Hair follicle dermal papilla cell (primary cell): ENCODE measurements at places on chromosomes 7 and 10. TPM values are rescaled to one million over a fixed set of nuclear protein-coding genes. Genes with fewer than 3 reads are reported as not detected.

Gene NUP205
- 33.9 and 42.2 TPM in 2 replicates for total RNA-seq

Gene ITPRID1
- not detected in 2 replicates for total RNA-seq

Gene CTTNBP2
- total RNA-seq = 0.32 and 0.49 TPM in 2 replicates

Gene SLC26A4
- 0.16 and 0.24 TPM in 2 replicates for total RNA-seq

Gene MACC1
- total RNA-seq = 0.16 and 0.24 TPM in 2 replicates

Gene VWA2
- 0.16 TPM in 1 of 2 replicates, not detected in the other for total RNA-seq

Gene HABP2
- total RNA-seq = under 0.01 TPM in 1 of 2 replicates, not detected in the other

Gene GALNT17
- 0.49 and 0.97 TPM in 2 replicates for total RNA-seq

Gene NUTM2E
- total RNA-seq = not detected in 2 replicates

Gene A1CF
- not detected in 2 replicates for total RNA-seq

Gene POLR2J3
- 36.5 and 75.0 TPM in 2 replicates for total RNA-seq

Gene FAM221A
- 0.73 and 1.3 TPM in 2 replicates for total RNA-seq

Gene CHN2
- total RNA-seq = 0.36 TPM in 1 of 2 replicates, not detected in the other

Gene ZFAND4
- 12.8 and 15.3 TPM in 2 replicates for total RNA-seq

Gene GIMAP6
- 0.16 TPM in 1 of 2 replicates, not detected in the other for total RNA-seq

Gene ASB10
- total RNA-seq = not detected in 2 replicates

Gene C10orf143
- 1.3 and 1.9 TPM in 2 replicates for total RNA-seq

Gene GATA3
- total RNA-seq = not detected in 2 replicates

Gene UPK3BL1
- total RNA-seq = 7.4 and 15.4 TPM in 2 replicates

Gene LCOR
- 25.2 and 33.8 TPM in 2 replicates for total RNA-seq

Gene GPR85
- total RNA-seq = 2.4 and 2.8 TPM in 2 replicates

Gene MYPN
- total RNA-seq = 0.81 and 1.1 TPM in 2 replicates

Gene OR6V1
- not detected in 2 replicates for total RNA-seq

Gene SFRP5
- not detected in 2 replicates for total RNA-seq

Gene SHTN1
- 3.3 and 4.4 TPM in 2 replicates for total RNA-seq

Gene CHST15
- 34.5 and 35.5 TPM in 2 replicates for total RNA-seq

Gene LRRTM3
- not detected in 2 replicates for total RNA-seq

Gene SORCS1
- not detected in 2 replicates for total RNA-seq

Gene VAX1
- total RNA-seq = not detected in 2 replicates

Gene CNTNAP2
- under 0.01 and 0.65 TPM in 2 replicates for total RNA-seq

Gene TSPAN15
- total RNA-seq = 1.3 TPM in 2 replicates

Gene CALHM3
- not detected in 2 replicates for total RNA-seq

Gene OR13A1
- not detected in 2 replicates for total RNA-seq

Gene SPDYE8
- total RNA-seq = not detected in 2 replicates

Gene RBM20
- 0.12 and 0.16 TPM in 2 replicates for total RNA-seq

Gene HOXA10
- not detected in 2 replicates for total RNA-seq

Gene CCDC7
- 16.2 and 19.4 TPM in 2 replicates for total RNA-seq

Gene KCNMA1
- 52.1 and 52.9 TPM in 2 replicates for total RNA-seq

Gene TMEM270
- total RNA-seq = not detected in 2 replicates

Gene PHYH
- 18.2 and 21.0 TPM in 2 replicates for total RNA-seq

Gene AEBP1
- 272 and 309 TPM in 2 replicates for total RNA-seq

Gene MEST
- total RNA-seq = 24.3 and 29.2 TPM in 2 replicates

Gene NPC1L1
- total RNA-seq = not detected in 2 replicates

Gene FXYD4
- total RNA-seq = not detected in 2 replicates

Gene GRID2IP
- 0.12 TPM in 1 of 2 replicates, not detected in the other for total RNA-seq

Gene STK31
- under 0.01 TPM in 1 of 2 replicates, not detected in the other for total RNA-seq

Gene MUC3A
- total RNA-seq = not detected in 2 replicates

Gene ADCY1
- 0.81 and 0.85 TPM in 2 replicates for total RNA-seq

Gene IFIT1B
- under 0.01 TPM in 1 of 2 replicates, not detected in the other for total RNA-seq

Gene CALCR
- not detected in 2 replicates for total RNA-seq
